ENCODE measurements at places on chromosomes 13 and 19.

DNA sequence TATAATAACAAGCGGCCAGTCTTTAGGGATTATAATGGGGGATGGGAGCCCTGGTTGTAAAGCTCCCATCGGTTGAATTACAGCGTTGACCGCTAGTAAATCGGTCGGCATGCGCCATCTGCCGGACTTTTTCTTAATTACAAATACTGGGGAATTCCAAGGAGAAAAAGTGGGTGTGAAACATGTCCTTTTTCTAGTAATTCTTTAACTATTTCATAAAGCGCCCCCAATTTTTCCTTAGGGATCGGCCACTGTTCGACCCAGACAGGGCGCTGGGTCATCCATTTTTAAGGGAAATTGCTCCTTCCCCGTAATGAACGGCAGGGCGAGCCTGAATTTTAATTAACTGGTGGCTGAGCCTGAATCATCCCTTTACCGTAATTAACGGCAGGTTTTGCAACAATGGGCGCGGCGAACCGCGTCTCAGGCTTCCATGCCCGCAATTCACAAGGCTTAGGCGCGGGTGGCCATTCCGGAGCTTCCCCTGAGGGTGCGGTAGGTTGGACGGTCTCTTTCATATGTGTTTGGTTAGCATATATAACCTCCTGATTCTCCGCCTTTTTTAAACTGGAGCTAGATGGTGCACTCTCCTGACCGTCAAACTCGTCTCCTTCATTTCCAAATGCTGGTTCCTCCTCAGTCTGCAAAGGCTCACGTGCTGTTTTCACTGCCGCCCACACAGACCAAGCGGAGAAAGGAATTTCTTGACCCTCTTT is 30.2 kb upstream of the EVI5L start:
- DNase-seq = peak; percentile 44

GRCh38 chr19:31527443-31527842 is 178.2 kb upstream of the TSHZ3 start:
- DNase-seq = no peak

GRCh38 chr13:40589285-40590109 is 76.9 kb downstream of the FOXO1 start:
- no peak for DNase-seq

- no peak for DNase-seq
Observed at GRCh38 chr13:77896536-77896935, 22.1 kb downstream of the EDNRB start.

- DNase-seq = no peak
Observed at GRCh38 chr19:48772503-48772953, 17.2 kb downstream of the FGF21 start.

GRCh38 chr19:42468273-42468796 is 25.6 kb upstream of the CXCL17 start:
- DNase-seq = no peak

GRCh38 chr19:16586991-16587832 is 15.0 kb upstream of the SLC35E1 start:
- peak; percentile 42 for DNase-seq

GRCh38 chr13:39272994-39273393 is 234.7 kb downstream of the NHLRC3 start:
- DNase-seq = no peak

GRCh38 chr13:80562433-80563156 is 221.7 kb upstream of the SPRY2 start:
- DNase-seq = no peak

DNA sequence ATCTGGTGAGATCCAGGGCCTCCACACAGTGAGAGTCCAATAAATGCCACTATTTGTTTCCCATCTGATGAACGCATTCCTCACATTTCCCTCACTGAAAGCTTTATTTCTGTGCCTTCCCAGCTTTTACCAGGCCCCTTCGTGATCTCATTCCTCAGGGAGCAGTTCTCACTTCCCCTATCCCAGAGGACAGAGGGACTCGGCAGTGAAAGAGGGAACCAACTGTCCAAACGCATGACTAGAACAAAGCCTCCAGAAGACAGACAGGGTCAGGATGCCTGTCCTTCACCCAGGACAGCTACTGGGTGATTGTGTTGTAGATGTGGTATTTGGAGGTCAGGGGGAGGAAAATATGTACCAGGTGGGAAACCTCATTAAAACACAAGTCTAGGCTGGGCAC is 2.0 kb upstream of the ZBTB45 start:
- DNase-seq = no peak

DNA sequence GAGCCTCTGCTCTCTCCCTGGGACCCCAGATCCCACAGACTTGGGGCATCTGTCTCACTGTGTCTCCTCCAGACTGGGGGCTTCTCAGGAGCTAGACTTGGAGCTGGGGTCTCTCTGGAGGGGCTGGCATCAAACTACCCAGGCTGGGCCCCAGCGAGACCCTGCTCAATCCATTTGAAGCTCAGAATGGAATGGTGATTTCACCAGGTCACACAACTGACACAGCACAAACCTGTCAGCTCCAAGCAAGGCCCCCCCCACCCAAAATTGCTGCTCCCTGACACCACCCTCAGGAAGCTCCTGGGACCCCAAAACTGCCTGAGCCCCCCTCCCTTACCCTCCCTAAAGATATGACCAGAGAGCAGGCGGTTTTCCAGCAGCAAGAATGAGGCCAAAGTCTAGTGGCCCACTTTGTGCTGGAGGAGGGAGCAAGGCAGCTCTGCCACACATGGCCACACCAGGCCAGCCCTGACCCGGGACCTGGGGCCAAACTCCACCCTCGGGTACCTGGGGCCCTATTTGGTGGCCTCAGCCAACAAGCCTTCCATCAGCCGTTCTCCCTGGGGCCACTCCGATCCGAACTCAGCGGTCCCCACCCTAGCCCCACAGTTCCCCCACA is 2.4 kb downstream of the NR2F6 start:
- no peak for DNase-seq

DNA sequence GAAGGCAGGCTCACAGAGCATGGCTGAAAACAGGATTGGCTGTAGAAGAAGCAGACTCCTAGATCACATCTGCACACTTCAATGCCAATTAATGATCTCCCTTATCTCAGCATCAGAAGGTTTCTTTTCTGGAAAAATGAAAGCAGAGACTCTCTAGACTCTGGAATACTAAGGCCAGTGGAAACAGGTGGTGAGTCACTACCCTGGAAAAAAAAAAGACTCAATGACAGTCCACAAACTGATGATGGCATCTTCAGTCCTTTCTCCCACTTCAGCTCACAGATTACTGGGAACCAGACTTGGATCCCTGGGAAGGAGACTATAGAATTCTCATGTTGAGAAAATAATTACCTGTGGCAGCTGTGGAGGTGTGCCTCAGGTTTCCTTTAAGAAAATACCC is 47.5 kb upstream of the MBNL2 start:
- no peak for DNase-seq

DNA sequence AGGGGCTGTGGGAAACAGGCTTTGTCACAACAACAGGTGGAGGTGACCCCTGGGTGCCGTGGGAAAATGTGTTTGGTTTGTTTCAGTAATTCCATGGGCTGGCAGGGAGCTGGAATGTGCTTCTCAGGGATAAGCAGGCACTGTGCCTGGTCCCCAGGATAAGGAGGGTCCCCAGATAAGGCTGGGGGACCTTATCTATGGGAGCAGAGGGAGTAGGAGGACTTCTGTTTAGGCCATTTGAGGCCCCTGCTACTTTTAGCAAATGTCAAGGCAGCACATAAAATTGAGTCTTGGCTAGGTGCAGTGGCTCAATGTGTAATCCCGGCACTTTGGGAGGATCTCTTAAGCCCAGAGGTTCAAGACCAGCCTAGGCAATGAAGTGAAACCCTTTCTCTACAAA is 59.5 kb downstream of the KCNC3 start:
- no peak for DNase-seq

DNA sequence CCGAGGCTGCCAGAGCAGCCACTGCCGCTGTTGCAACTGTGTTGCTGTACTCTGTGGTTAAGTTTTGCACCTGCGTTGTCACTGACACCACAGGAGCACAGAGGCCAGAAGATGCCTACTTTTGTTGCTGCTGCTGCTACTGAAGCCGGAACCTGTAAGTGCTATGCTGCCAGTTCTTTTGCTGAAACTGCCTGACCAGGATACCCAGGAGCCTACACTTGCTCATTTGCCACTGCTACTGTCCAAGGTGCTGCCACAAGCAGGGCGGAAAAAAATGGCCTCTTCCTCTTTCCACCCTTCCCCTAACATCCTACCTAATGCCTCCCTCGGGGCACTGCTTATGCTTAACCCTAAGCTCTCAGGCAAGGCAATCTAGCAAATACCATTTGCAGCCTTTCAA is 29.0 kb upstream of the NBEA start:
- no peak for DNase-seq

GRCh38 chr13:25987987-25988386 is 63.8 kb downstream of the SHISA2 start:
- DNase-seq = no peak

- peak; percentile 53 for DNase-seq
Observed at GRCh38 chr13:98570929-98571372, 6.0 kb downstream of the STK24 start.

GRCh38 chr13:79660361-79660760 is 179.4 kb downstream of the NDFIP2 start:
- DNase-seq = no peak

- no peak for DNase-seq
Observed at GRCh38 chr13:25266706-25267105, 20.6 kb downstream of the MTMR6 start.
